HS-5 (cell line): ENCODE measurements at places on chromosomes 13 and 19.

DNA sequence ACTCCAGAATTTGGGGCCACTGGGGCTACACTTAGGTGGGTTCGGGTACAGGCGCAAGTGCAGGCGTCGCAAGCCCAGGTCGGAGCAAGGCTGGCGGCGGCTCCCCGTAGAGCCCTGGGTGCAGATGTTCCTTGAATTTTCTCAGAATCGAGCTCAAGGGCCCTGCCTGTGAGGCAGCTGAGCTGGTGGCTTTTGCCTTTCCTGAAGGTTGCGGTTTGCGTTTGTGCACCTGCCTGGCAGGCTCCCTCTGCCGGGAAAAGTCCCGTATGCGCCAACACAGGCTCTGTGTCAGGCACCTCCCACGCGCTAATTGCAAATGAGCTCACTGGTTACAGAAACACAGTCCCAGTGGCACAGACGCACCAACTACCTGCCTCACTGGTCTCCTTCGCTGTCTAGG is 5.9 kb downstream of the DOHH start:
- no peak for DNase-seq

- DNase-seq, result no peak
These were observed 65.5 kb downstream of the STK24 start for GRCh38 chr13:98511435-98511834.

GRCh38 chr19:18379803-18380747 is 5.9 kb upstream of the GDF15 start:
- DNase-seq, result peak; percentile 71

GRCh38 chr19:54172471-54173358 is at the start of gene TMC4:
TMC4 (minus strand) TSS chr19:54173160; CDS start chr19:54173117, 43 bp downstream.
- DNase-seq, result no peak

- DNase-seq, result peak; percentile 45
These were observed 1.4 kb downstream of the RASA3 start for GRCh38 chr13:114130837-114131582.

DNA sequence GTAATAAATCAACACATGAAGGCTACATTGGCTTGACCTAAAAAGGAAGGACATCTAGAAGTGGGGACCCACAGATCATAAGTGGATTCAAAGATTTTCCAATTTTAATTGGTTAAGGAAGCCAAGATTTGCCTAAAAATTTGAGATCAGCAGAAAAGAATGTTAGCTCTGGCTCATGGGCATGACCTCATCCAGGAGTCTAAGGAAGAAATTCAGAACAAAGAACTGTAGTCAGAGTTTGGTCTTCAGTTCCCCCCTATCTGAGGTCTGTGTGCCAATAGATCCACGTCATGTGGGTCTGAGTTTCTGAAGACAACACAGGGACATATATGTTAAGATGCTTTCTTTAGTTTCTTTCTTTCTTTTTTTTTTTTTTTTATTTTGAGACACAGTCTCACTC is 648.8 kb upstream of the SPRY2 start:
- no peak for DNase-seq

GRCh38 chr13:46377554-46377953 is 9.5 kb downstream of the RUBCNL start:
- DNase-seq, result no peak

GRCh38 chr13:32407854-32408253 is 20.1 kb downstream of the N4BP2L1 start:
- no peak for DNase-seq

- no peak for DNase-seq
These were observed 119.4 kb upstream of the NBEA start for GRCh38 chr13:34822650-34823049.
